Activated CD4-positive, alpha-beta T cell treated with anti-CD3 and anti-CD28 coated beads, Interleukin-2, amount 10 ng/mL, durations not matched to agents 7 days and 5 days (primary cell): ENCODE measurements at places on chromosomes 5 and 9.

- no peak for DNase-seq
Measured at GRCh38 chr5:166781737-166782136, 1509.7 kb upstream of the WWC1 start.

- peak; percentile 51 for DNase-seq
Measured at GRCh38 chr5:151094030-151094851, 13.4 kb upstream of the TNIP1 start.

DNA sequence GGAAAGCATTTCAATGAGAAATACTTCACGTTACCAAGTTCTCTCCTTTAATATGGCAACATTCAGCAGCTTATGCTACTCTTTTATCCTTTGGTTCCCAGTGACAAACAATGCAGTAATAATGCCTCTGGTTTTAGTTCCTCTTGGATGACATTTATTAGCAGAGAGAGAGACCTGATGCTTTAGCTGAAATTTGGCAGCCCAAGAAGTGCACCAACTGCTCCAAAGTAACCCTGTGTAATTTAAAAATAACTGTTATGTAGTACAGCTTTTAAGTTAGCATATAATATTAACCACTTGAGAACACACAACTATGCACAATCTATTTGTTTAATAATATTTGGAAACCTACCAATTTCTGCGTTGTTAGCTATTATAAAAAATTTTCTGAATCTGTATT lies 21.8 kb downstream of the PANK3 start:
- no peak for DNase-seq

- DNase-seq, result no peak
Measured at GRCh38 chr9:12633016-12633765, 60.0 kb upstream of the TYRP1 start.
